ENCODE measurements at places on chromosomes 2 and 18.

GRCh38 chr2:71603851-71604725, 150.7 kb downstream of the DYSF start:
- no peak for DNase-seq

DNA sequence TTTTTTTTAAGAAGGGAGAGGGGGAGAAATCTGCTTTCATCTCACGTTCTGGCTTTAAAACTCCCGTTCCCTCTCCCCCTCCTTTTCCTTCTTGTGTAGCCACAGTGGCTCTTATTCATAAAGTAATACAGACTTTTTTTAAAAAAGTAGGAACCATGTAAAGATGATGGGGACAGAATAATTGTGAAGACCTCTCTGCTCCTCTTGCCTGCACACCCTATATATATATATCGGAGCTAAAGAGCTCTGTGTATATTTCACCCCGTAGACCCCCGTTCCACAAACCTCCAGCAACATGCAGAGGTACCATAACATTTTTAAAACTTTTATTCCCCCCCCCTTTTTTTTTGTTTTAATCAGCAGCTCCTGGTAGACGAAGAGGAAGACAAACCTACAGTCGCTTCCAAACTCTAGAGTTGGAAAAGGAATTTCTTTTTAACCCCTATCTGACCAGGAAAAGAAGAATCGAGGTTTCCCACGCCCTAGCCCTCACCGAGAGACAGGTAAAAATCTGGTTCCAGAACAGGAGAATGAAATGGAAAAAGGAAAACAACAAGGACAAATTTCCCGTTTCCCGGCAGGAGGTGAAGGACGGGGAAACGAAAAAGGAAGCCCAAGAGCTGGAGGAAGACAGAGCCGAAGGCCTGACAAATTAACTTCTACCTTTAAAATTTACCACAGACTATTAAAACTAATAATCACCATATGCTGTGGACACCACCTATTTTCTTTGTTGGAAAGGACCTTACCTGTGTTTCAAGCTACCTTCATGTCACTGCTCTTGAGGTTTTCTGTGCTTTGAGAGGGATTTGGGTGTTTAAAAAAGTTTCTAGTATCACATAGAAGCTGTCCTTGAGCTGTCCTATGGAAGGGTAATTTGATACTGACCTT, 1.7 kb downstream of the HOXD8 start:
- no peak for DNase-seq

DNA sequence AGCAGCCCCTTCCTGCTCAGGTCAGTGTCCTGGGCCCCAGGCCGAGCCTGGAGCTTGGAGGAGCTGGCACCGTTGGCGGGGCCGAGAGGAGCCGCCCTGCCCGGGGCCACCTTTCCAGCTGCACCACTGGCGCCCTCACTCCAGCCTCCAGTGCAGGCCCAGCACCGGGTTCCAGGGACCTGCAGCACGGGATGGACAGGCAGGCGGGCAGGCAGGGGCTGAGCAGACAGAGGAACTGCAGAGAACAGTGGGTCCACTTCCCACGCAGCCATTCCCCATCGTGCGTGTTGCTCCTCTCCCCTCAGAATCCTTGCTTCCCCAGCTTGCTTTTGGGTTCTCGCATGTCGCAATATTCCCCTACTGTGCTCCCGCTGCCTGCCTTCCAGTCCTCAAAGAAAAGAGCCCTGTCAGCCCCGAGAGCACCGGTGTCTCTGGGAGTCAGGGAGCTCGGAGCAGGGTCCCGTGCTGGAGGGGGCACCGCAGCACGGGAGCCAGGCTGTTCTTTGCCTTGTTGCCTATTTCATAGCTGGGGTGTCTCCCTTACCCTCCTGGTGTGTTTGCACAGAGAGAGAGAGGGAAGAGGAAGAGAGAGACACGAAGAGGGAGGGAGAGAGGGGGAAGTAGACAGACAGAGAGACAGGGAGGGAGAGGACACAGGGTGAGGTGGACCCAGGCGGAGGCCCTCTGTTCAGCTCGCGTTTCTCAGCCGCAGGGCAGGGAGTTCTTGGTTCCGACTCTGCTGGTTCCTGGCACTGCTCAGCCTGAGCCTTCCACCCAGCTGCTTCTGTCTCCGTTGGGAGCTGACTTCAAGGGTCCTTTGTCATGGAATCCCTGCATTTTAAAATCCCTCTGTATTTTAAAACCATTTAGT, 126.0 kb downstream of the MBP start:
- no peak for DNase-seq

DNA sequence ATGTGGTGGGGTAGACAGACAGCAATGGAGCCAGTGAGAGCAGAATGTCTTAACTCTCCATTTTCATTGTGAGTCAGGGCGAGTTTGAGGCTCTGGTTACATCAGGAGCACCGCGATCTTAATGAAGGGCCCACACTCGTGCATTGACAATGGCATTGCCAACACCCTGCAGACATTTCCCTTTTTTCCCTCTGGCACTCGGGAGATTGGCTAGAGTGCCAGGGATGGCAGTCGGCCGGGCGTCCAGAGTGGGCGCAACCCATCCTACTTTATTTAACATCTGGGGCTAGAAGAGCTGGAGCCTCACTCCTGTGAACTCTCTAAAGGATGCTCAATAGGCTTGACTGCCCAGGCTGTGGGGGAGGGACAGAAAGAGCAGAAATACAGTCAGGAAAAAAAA, 9.7 kb downstream of the PROKR1 start:
- no peak for DNase-seq

DNA sequence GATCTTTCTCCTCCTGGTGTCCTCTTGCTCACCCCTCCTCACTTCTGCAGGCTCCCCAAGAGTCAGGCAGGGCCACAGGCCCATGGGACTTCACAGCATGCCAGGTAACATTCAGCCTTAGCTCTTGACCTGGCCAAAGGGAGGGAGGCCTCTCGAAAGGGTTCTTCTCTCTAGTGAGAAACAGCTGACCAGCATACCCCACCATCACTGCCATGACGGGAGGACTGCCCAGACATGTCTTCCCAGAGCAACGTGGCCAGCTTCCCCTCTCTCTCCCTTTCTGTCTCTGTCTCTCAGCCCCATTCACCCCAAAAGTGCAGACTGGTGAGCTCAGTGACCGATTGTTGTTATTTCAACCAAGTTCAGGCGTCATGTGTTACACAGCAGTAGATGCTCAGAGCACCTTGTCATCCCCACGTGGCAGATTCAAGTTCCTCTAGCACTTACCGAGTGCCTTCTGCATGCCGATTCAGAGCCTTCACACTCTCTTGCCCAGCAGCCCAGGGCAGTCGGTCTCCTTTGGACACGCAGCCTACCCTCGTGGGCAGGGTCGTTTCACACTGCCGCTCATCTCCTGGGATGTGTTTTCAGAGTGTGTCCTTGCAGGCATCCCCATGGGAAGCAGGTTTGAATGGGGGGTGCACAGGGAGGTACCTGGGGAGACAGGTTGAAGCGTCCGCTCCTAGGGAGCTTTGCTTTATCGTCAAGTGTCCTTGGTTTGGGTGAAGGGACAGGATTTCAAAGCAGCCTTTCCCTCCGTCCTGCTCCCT, 259.9 kb downstream of the NDUFA10 start:
- no peak for DNase-seq

DNA sequence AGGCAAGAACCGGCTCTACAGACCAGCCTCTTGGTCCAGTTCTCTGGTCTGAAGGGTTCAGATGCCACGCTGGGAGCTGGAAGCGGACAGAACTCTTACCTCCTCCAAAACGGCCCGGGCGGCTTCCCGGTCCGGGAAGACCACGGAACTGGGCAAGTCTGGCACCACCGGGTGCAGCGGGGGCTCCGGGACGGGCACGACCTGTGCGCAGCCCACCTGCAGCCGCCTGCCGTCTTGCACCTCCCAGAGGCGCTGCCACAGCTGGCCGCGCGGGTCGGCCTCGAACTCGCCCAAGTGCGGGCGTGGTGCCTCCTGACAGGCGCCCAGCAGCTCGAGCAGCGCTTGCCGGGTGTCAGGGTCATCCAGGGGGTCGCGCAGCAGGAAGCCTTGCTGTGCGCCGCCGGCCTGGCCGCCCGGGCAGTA, 773 bp downstream of the CMPK2 start:
- DNase-seq, result peak; percentile 47

DNA sequence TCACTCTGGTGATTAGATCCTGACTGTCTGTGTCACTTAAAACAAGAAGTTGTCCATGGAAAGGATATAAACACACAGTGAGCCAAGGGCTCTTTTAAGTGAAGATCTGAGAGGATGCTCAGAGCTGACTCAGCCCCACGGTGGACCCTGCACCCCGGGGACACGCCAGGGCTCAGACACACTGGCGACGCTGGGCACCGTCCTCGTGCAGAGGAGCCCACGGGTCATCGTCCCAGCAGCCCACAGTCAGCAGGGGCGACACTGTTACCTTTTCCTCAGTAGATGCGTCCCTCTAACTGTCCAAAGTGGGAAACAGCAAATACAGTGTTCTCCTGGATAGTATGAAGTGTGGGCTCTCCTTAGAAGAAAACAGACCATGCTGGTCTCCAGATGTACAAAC, 225.6 kb downstream of the HDAC4 start:
- no peak for DNase-seq

GRCh38 chr2:190343536-190344275, at the start of gene INPP1:
Gene INPP1 (plus strand): TSS chr2:190343589. CDS start chr2:190360103, 16,514 bp downstream.
- peak; percentile 45 for DNase-seq

GRCh38 chr2:157837851-157838441, 38.2 kb downstream of the ACVR1 start:
- DNase-seq, result no peak

DNA sequence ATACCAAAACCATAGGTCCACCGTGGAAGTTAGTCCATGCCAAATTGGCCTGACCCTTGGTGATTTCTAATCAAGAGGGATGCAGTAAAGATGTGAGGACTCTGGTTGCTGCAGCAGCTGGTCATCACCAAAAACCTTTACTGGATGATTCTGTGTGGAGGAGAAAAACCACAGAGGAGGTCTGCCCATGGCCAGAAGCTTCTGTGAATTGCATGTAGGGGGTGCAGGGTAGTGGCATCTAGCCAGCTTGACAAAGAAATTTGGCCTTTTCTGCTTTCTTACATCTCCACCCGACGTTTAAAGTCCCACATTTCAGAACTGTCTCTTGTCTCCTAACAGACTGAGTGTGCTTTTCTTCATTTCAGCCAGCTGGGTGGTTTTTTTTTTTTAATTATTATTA, 180.0 kb downstream of the TPGS2 start:
- DNase-seq, result no peak

GRCh38 chr18:7830468-7830867, 263.4 kb downstream of the PTPRM start:
- DNase-seq, result no peak

DNA sequence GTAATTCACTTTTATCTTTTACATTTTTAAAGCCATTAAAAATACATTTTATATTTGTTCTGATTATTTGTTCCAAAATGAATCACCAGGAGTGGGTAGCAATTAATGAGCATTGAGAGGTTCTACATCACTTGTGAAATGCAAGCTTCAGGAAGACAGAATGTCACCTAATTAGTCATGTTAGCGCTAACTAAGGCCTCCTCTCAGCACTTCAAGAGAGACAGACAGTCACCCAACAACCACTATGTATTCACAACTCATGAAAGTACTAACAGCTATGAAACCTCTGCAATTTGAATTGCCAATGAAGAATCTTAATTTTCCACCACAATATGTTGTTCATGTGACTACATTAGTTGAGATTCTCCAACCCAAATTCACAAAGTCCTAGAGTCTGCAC, 611.0 kb downstream of the KCNJ3 start:
- DNase-seq, result no peak

DNA sequence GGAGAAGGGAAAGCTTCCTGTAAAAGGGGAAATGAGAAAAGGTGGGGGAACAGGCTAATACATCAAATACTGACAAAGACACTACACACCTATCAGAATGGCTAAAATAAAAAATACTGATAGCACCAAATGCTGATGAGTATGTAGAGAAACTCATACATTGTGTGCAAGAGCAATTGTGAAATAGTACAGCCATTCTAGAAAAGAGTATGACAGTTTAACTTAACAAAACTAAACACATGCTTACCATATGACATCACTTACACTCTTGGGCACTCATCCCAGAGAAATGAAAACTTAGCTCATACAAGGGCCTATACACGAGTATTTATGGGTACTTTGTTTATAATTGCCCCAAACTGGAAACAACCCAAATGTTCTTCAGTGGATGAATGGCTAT, 53.4 kb downstream of the ZNF638 start:
- DNase-seq, result no peak

- DNase-seq, result no peak
Measured at GRCh38 chr2:58928973-58929372, 687.8 kb upstream of the FANCL start.

DNA sequence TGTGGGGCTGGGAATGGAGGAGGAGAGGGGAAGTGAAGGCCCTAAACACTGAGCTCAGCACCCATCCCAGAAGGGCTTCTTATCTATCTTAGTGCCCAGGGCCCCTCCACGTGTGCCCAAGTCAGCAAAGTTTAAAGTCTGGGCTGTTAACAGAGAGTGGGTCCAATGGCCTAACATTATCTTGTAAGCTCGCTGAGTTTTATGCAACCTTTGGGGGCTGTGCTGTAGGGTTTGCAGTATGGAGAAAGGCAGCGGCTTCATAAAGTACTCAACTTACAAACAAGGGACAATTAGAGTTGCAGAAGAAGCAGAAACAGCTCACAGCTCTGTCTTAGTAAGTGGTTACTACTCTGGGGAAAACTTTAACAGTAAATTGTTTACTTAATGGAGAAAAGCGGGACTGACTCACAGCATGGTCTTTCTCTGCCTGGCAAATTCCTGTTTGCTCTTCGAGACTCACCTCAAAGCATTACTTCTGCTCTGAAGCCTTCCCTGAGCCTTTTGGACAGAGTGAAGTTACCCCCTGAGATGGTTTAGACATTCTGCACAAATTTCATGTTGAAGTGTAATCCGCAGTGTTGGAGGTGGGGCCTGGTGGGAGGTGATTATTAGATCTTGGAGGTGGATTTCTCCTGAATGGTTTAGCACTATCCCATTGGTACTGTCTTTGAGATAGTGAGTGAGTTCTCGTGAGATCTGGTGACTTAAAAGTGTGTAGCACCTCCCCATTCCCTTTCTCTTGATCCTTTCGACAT, 9.0 kb downstream of the ENOSF1 start:
- no peak for DNase-seq

DNA sequence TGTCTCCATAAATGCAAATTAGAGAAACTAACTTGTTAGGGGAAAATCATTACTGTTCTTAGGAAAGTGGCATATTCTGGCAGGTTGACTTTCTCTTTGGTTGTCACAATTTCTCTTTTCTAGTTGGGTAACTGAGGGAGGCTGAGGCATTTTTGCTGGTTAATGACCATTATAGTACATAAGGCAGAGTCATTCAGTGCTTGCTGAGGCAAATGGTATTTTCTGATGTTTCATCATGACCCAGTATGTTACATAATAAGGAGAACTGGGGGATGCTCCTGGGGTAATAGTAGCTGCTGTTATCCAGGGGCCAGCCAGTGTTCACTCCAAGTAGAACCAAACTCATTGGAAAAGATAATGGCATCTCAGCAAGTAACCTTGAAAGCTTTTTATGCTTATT, 62.3 kb downstream of the ITGA6 start:
- DNase-seq, result no peak

DNA sequence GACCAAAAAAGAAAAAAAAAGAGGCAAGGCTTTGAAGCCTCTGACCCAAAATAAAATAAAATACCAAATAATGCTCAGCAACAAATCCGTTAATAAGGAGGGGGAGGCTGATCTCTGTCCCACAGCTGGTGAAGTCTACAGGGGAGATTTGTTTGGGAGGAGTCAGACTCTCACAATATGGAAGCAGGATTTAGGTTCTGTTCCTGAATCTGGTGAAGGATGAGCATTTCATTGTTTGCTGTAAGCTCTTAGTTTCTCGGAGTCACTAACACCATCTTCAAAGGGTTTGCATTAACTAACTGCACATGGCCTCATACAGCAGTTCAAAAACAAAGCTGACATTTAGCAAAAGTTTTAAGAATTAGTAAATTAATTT, 339.4 kb upstream of the TNP1 start:
- no peak for DNase-seq

- no peak for DNase-seq
Measured at GRCh38 chr2:71851094-71851750, 296.4 kb downstream of the CYP26B1 start.

All from CD4-positive, alpha-beta T cell treated with Interleukin-6 for 4 hours (primary cell).